CD8-positive, alpha-beta memory T cell (primary cell): ENCODE measurements at places on chromosomes 11 and 22. TPM values are rescaled to one million over a fixed set of nuclear protein-coding genes. Genes with fewer than 3 reads are reported as not detected.

The CALCA gene
- total RNA-seq = not detected

The APOBEC3B gene
- total RNA-seq = 6.7 TPM

The DLG2 gene
- total RNA-seq = 1.5 TPM

The KCNQ1OT1 gene
- 0.20 TPM for total RNA-seq

The CASP12 gene
- total RNA-seq = not detected

The KRTAP5-8 gene
- total RNA-seq = not detected

The OR10D3 gene
- not detected for total RNA-seq

The TRPM5 gene
- not detected for total RNA-seq

GRCh38 chr11:18490319-18490718 lies 34.7 kb downstream of the LDHAL6A start:
- H3K4me1 ChIP-seq = no peaks in the 10 kb centered on the region
- H3K4me3 ChIP-seq = no peak overlapping the region
- no peak overlapping the region for H3K27ac ChIP-seq

- DNase-seq = no peak
- no peak overlapping the region for H3K4me3 ChIP-seq
- H3K4me1 ChIP-seq = peaks cover 59% of the 10 kb centered on the region
- H3K27ac ChIP-seq = no peak overlapping the region
- H3K27me3 ChIP-seq = no peaks in the 10 kb centered on the region
Observed at GRCh38 chr11:128311742-128312719, 275.3 kb downstream of the ETS1 start.

DNA sequence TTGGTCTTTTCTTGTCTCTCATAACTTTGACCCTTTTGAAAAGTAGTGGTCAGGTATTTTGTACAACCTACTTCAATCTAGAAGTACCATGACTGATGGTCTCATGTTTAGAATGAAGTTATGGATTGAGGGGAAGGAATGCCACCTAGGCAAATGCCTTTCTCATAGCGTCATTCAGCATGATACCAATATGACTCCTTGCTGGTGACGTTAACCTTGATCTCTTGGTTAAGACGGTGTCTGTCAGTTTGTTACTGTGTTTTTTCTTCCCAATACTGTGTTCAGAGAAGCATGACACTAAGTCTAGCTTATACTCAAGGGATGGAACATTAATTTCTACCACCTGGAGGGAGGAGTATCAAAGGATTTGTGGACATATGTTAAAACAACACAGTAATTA lies 130.9 kb downstream of the KIF18A start:
- H3K27me3 ChIP-seq = no peaks in the 10 kb centered on the region
- DNase-seq = no peak
- no peak overlapping the region for H3K27ac ChIP-seq

GRCh38 chr11:87263264-87263838 lies 225.6 kb downstream of the TMEM135 start:
- DNase-seq = no peak
- H3K27me3 ChIP-seq = no peaks in the 10 kb centered on the region
- no peaks in the 10 kb centered on the region for H3K4me1 ChIP-seq
- H3K4me3 ChIP-seq = no peak overlapping the region
- H3K36me3 ChIP-seq = no peaks in the 10 kb centered on the region

DNA sequence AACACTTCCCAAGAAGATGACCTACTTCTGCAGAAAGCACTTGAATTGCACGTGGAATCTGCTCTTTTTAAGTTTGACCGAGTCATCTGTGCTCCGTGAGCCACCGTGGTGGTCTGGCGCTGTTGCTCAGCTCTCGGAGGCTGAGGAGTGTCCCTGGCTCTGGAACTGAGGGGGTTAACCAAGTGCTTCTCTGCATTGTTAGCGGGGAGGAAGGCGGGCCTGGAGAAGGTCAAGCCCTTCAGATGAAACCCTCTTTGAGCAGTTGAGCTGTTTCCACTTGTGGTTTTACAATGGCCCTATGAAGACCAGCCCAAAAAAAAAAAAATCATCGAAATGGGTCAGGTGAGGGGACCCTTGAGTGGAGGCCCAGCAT lies 286.4 kb downstream of the NTM start:
- no peaks in the 10 kb centered on the region for H3K4me1 ChIP-seq
- H3K4me3 ChIP-seq = no peak overlapping the region
- no peaks in the 10 kb centered on the region for H3K27me3 ChIP-seq

DNA sequence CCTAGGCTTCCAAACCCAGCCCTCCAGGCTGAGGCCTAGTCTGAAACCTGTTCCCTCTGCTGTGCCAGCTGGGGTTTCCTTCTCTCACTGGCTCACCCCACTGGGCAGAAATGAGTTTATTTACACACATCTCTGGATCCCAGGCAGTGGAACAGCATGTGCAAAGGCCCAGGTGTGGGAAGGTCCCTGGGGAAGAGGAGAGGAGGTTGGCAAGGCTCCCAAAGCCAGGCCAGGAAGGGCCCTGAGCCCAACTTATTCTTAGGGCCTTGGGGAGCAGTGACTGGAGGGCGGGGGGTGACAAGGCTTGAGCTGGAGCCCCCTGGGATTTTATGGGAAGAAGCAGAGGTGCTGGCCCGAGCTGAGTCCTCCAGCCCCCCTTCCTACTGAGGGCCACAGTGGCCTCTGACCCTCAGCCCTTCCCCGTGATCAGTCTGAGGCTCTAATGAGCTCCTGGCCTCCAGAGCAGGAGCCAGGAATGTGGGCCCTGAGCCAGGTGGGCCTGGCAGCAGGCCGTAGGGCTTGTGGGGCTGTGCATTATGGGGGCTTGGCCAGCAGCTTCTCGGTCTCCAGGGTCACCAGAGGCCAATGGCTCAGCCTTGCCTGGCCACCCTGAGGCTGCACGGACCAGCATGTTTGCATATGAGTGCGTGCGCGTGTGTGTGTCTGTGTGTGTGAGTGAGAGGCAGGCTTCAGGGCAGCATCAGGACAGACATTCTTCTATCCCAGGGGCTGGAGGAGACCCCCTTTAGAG lies 2.9 kb downstream of the MYO7A start:
- no peaks in the 10 kb centered on the region for H3K36me3 ChIP-seq
- H3K4me3 ChIP-seq = no peak overlapping the region
- H3K27me3 ChIP-seq = no peaks in the 10 kb centered on the region
- H3K4me1 ChIP-seq = peaks cover 8% of the 10 kb centered on the region
- H3K27ac ChIP-seq = no peak overlapping the region

DNA sequence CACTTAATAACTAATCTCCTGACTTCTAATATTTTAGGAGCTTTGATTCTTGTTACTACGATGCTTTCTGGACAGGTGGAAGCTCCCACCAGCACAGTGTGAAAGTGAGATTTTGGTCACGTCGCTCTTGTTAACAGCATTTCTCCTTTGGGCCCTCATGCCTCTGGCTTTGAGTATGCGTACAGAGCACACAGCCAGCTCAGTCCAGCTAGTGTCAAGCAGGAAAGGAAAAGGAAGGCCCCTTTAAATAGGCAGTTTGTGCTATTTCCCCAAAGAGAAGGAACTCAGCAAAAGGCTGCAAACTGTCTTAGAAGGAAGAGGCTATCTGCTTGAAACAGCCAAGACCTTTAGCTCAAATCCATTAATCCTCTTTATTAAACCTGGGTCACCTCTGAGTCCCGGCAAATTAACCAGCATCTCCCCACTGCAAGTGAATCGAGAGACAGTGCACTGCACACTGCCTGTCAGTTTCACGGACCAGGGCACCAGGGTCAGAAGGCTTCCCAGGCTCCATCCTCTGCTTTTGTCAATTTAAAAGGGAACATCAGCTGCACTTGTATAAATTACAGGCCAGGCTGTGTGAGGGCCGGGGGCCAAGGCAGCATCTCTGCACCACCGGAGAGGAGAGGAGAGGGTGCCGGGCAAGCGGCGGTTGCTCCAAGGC lies 34.7 kb downstream of the OPCML start:
- H3K4me3 ChIP-seq = no peak overlapping the region
- H3K4me1 ChIP-seq = no peaks in the 10 kb centered on the region
- no peak overlapping the region for H3K27ac ChIP-seq

DNA sequence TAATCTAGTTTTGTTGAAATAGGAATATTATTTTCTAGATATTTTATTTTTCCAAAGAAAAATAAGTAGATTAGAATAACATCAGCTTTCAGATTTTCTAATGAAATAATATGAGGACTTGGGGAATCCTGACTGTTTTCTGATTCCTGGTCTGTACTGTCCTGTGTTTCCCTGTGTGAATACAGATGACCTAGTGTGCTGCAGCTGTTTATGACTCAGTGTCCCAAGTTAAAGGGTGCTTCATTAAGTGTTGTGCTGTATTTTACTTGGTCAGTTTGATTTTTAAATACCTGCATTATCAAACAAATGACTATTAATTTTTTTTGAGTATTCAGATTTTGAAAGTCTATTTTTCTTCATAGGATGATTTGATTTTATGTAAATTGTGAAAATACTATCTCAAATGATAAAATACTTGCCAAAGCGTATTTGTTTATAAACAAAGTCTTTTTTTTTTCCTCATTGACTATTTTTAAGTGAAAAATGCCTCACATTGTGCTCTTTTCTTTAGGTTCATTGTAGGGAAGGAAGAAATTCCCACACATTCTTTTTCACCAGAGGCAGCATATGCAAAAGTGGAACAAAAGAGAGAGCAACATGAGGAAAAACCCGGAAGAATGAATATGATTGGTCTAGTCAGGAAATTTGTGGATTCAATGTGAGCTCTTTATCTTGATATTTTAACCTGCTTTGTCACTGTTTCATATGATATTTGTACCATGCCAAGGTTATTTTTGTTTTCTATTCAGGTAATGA lies 264.2 kb downstream of the TMEM135 start:
- H3K36me3 ChIP-seq = no peaks in the 10 kb centered on the region
- no peaks in the 10 kb centered on the region for H3K27me3 ChIP-seq
- no peak overlapping the region for H3K27ac ChIP-seq
- DNase-seq = no peak
- no peak overlapping the region for H3K4me3 ChIP-seq

GRCh38 chr11:44564166-44564565 lies 1.3 kb upstream of the CD82 start:
- H3K27ac ChIP-seq = peak overlapping the region; percentile 48
- H3K36me3 ChIP-seq = no peaks in the 10 kb centered on the region
- H3K4me3 ChIP-seq = no peak overlapping the region
- no peak for DNase-seq

GRCh38 chr11:7688238-7688826 lies 15.0 kb upstream of the CYB5R2 start:
- H3K4me1 ChIP-seq = no peaks in the 10 kb centered on the region
- no peaks in the 10 kb centered on the region for H3K36me3 ChIP-seq
- no peak overlapping the region for H3K4me3 ChIP-seq
- no peak overlapping the region for H3K27ac ChIP-seq

GRCh38 chr22:22406445-22407027 lies 102.0 kb downstream of the ZNF280B start:
- no peaks in the 10 kb centered on the region for H3K36me3 ChIP-seq
- no peak for DNase-seq
- no peak overlapping the region for H3K4me3 ChIP-seq
- no peaks in the 10 kb centered on the region for H3K4me1 ChIP-seq

GRCh38 chr11:119885067-119885466 lies 156.1 kb upstream of the NECTIN1 start:
- DNase-seq = no peak
- no peaks in the 10 kb centered on the region for H3K4me1 ChIP-seq
- no peaks in the 10 kb centered on the region for H3K36me3 ChIP-seq
- H3K27me3 ChIP-seq = no peaks in the 10 kb centered on the region
- H3K4me3 ChIP-seq = no peak overlapping the region

GRCh38 chr11:92253421-92253820 lies 28.8 kb downstream of the FAT3 start:
- H3K4me1 ChIP-seq = no peaks in the 10 kb centered on the region
- H3K27ac ChIP-seq = no peak overlapping the region
- DNase-seq = no peak
- H3K36me3 ChIP-seq = no peaks in the 10 kb centered on the region
- H3K27me3 ChIP-seq = no peaks in the 10 kb centered on the region

- no peaks in the 10 kb centered on the region for H3K36me3 ChIP-seq
- no peaks in the 10 kb centered on the region for H3K27me3 ChIP-seq
- no peak overlapping the region for H3K4me3 ChIP-seq
- H3K4me1 ChIP-seq = no peaks in the 10 kb centered on the region
- no peak for DNase-seq
- no peak overlapping the region for H3K27ac ChIP-seq
Observed at GRCh38 chr11:7909585-7910285, 21.3 kb downstream of the OR10A6 start.

GRCh38 chr11:102196351-102196750 lies 86.1 kb downstream of the YAP1 start:
- DNase-seq = no peak
- H3K4me1 ChIP-seq = no peaks in the 10 kb centered on the region
- H3K27ac ChIP-seq = no peak overlapping the region
- H3K36me3 ChIP-seq = no peaks in the 10 kb centered on the region
- H3K27me3 ChIP-seq = no peaks in the 10 kb centered on the region

- H3K27ac ChIP-seq = no peak overlapping the region
- DNase-seq = no peak
- H3K4me1 ChIP-seq = no peaks in the 10 kb centered on the region
- no peaks in the 10 kb centered on the region for H3K27me3 ChIP-seq
- H3K36me3 ChIP-seq = no peaks in the 10 kb centered on the region
Observed at GRCh38 chr22:46162771-46163556, 12.6 kb downstream of the PPARA start.

GRCh38 chr11:12121011-12121410 lies 10.6 kb downstream of the MICAL2 start:
- no peak overlapping the region for H3K4me3 ChIP-seq
- H3K36me3 ChIP-seq = no peaks in the 10 kb centered on the region
- H3K27ac ChIP-seq = no peak overlapping the region

GRCh38 chr11:123363556-123363955 lies 66.5 kb upstream of the GRAMD1B start:
- DNase-seq = no peak
- H3K4me1 ChIP-seq = no peaks in the 10 kb centered on the region
- no peak overlapping the region for H3K4me3 ChIP-seq

- H3K36me3 ChIP-seq = no peaks in the 10 kb centered on the region
- no peak for DNase-seq
- H3K4me3 ChIP-seq = no peak overlapping the region
- H3K27ac ChIP-seq = no peak overlapping the region
- H3K27me3 ChIP-seq = no peaks in the 10 kb centered on the region
Observed at GRCh38 chr11:127066401-127067090, 66.0 kb upstream of the KIRREL3 start.

GRCh38 chr22:47572443-47572842 lies 810.0 kb downstream of the TBC1D22A start:
- DNase-seq = no peak
- no peaks in the 10 kb centered on the region for H3K36me3 ChIP-seq
- H3K4me3 ChIP-seq = no peak overlapping the region
- H3K4me1 ChIP-seq = no peaks in the 10 kb centered on the region
- no peaks in the 10 kb centered on the region for H3K27me3 ChIP-seq

DNA sequence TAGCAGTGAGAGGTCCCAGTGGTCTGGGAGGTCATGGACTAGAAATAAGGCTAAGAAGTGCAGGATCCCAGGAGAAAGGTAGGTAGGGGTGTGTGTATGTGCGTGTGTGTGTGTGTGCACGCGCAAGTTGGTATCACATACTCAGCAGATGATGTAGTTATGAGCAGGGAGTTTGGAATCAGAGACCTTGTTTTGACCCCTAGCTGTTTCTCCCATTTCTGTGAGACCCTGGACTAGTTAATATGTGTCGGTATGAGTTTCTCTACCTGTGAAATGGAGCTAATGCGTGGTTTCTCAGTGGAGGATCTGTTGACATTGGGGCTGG lies 1.3 kb downstream of the SERPING1 start:
- no peak for DNase-seq
- no peak overlapping the region for H3K4me3 ChIP-seq
- H3K27ac ChIP-seq = no peak overlapping the region
- peaks cover 14% of the 10 kb centered on the region for H3K27me3 ChIP-seq
- H3K36me3 ChIP-seq = no peaks in the 10 kb centered on the region

- no peak overlapping the region for H3K27ac ChIP-seq
- peaks cover 41% of the 10 kb centered on the region for H3K4me1 ChIP-seq
- DNase-seq = no peak
- peak overlapping the region; percentile 21 for H3K4me3 ChIP-seq
- no peaks in the 10 kb centered on the region for H3K36me3 ChIP-seq
Observed at GRCh38 chr11:128544471-128545051, 42.8 kb downstream of the ETS1 start.

GRCh38 chr11:12577725-12578644 lies 96.2 kb upstream of the TEAD1 start:
- no peak overlapping the region for H3K27ac ChIP-seq
- no peaks in the 10 kb centered on the region for H3K36me3 ChIP-seq
- H3K4me3 ChIP-seq = no peak overlapping the region
- no peaks in the 10 kb centered on the region for H3K27me3 ChIP-seq
- DNase-seq = no peak
